ENCODE measurements at places on chromosomes 4 and X.

- DNase-seq, result no peak
Observed at GRCh38 chr4:40357738-40358137, 22.6 kb downstream of the CHRNA9 start.

GRCh38 chr4:127362686-127363085, 270.1 kb upstream of the INTU start:
- no peak for DNase-seq

DNA sequence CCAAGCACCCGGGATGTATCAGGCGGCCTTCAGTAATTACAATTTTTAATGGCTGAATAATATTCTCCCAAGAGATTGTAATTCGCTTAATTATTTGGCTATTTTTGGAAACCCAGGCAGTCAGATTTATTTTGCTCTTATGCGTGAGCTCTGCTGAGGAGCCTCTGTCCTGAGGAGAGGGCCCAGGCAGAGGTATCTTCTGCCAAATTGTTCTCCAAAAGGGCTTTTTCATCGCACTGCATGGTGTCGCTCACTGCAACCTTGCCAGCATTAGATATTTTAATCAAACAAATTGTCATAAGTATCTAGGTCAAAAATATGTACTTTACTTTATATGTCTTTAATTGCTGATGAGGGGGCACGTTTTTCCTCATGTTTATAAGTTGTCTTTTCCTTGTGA, 5.8 kb downstream of the ATP2B3 start:
- DNase-seq, result no peak

DNA sequence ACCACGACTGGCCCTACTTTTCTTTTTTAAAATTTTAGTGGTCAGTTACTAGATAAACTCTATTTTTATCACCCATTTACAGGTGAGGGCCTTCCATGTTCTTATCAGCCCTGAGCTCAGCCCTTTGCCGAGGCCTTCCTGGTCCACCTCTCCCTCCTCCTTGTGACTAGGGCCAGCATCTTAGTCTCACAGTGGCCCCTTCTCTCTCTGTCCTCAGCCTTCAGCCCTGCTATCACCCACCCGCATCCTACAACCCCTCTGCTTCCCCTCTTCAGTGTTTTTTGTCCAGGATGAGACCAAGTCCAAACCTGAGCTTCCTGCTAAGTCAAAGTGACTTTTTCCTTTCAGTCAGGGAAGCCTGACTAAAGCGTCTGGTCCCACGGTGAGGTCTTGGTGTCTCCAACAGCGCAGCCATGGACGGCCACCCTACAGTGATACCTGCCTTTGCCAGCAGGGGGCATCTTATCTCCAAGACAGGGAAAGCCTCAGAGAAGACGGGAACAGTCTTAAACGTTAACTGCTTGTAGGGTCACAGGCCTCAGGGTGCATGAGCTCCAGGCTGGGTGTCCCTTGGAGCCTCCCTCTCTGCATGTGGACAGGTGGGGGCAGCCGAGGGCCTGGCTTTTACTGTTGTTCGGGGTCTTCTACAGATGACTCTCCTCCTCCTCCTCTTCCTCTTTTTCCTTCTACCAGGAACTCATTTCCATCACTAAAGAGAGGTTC, 11.7 kb upstream of the GAGE10 start:
- DNase-seq, result peak; percentile 72

DNA sequence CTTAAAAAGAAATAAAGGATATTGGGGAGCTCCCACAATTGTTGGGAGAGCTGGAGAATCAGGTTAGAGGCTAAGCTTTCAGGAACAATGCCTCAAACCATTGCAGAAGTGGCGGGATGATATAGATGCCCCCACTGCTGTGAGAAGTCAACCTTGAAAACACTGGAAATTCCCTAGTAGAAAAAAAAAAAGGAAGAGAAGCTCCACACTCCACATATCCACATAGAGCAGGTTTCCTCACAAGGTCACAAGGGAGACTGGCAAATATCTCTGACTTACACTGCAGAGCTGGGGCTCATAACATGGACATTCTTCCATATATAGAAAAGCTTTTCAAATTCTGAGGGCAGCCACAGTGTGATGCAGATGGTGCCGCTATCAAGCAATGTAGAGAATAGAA, 22.7 kb upstream of the OGT start:
- DNase-seq, result no peak

- no peak for DNase-seq
Observed at GRCh38 chrX:151741606-151742005, 7.1 kb downstream of the CNGA2 start.

DNA sequence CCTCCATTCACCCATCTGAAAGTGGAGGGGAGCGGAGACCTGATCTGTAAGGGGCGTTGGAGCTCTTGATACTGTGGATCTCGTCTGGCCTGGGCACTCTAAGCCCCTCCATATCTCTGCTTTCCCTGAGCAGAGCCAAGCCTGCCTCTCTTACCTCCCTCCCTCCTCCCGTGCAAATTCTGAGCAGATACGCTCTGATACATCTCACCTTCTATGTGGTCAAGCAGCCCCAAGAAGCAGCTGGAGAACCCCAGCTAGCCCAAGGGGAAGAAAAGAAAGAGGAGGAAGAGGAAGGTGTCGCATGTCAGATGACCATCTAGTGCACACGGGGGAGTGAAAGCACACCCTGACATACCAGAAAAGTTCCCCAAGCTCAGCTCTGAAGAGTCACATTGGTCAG, 1.9 kb upstream of the DGAT2L6 start:
- no peak for DNase-seq

GRCh38 chr4:141388481-141388880, 167.8 kb downstream of the ZNF330 start:
- no peak for DNase-seq

- no peak for DNase-seq
Observed at GRCh38 chr4:156764846-156765245, 206.8 kb downstream of the PDGFC start.

DNA sequence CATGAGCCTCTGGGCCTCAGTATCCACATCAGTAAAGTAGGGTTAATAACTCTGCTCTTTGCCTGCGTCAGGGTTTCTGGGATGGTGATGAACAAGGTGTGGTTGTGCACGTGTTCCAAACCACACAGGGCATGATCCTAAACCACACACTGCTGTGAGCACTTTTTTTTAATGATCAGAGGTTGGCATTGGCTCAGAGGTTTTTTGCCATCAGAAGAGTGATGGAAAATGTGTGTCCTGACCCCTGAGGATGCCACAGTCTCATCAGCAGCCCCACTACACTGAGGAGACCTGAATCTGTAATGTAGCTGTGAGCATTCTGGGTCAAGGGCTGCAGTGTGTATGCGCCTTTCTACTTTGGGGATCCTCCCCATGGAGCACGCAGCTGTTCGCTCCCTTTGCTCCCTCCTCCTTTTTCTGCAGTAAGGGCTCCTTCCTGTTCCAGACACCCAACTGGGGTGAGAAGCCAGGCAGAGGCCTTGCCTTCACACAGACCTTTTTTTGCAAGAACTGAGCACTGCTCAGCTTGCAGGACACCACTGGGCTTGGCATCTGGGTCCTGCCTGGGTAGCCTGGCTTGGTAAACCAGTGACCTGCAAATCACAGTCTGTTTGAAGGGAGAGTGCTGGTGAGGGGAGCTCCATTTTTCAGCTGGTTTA, 87.5 kb downstream of the MAMLD1 start:
- DNase-seq, result no peak

DNA sequence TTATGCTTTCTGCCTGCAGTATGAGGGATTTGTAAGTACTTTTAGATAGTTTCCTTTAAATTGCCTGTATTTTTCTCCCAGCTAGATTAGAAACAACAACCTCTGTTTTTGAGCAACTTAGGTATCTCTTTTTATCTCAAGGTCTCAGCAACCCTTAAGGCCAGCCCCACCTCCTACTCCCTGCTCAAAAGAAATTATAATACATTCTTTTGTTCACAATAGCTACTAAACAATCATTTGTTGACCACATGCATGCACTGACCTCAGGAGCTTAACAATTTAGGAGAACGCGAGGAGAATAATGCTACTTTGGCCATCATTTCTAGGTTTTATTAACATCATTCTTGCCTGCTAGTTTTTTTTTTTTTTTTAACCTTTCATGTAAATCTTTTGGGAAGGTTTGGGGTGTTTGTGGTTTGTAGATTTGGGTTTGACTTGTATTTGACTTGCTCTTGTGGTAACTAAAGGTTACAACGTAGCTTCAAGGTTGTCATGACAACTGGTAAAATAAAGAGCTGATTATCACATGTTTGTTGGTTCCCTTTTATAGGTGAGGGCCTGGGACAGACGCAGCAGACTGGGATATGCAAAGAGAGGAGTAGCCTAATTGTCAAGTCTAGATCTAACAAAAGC, 145.4 kb upstream of the PLAC1 start:
- no peak for DNase-seq

DNA sequence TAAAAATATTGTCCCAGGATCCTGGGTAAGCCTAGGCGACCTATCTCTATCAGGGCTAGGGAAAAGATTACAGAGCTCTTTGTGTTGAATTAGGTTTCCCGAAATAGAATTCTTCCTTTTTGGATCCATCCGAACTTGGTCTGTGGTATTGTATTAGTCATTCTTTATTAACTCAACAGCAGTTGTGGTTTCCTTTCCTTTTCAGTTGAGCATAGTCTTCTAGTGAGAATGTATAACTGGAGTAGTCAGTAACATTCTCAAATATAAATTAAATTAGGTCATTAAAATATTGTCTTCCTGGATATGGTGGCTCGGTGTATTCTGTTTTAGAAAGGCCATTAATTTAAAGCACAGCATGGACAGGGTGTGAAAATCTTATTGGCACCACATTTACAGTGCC, 520.4 kb downstream of the NLGN4X start:
- no peak for DNase-seq

DNA sequence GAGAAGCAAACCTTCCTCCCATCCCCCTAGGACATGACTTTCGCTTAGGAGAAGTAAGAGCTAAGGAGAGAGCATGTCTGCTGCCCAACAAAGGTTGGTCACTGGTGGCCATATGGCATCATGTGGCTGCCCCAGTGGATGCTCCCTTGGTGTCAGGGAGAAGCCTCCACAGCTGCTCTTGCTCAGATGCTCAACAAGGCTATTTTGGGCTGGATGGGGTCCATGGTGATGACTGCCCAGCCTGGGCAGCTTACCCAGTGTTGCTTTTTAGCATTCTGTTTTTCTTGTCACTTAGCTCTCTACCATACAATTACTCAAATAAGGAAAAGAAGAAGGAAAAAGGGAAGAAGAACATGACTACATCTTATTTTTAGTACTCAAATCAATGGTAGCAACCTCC, 48.9 kb upstream of the PPARGC1A start:
- no peak for DNase-seq

GRCh38 chr4:11223311-11223710, 205.4 kb downstream of the HS3ST1 start:
- DNase-seq, result no peak

DNA sequence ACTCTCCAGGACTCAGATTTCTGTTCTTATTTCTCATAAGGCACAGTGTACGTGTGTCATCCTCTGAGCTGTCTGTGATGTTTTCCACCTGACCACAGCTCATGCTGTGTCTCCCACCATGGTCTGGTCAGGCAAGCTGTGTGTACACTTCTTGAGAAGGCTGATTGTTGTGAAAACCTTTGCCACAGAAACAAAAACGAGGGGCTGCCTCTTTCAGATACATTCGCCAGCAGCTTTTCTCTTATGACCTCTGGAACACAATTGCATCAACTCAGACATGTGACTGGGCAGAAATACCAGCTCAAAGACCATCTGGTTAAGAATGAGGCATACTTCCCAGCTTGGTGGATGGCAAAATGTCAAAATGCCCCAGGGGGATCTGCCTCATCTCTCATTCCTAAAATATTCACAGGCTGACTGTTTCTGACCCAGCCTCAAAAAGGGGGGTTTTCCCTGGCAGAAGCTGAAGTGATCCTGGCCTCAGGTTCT, 46.1 kb downstream of the PGRMC2 start:
- DNase-seq, result no peak

DNA sequence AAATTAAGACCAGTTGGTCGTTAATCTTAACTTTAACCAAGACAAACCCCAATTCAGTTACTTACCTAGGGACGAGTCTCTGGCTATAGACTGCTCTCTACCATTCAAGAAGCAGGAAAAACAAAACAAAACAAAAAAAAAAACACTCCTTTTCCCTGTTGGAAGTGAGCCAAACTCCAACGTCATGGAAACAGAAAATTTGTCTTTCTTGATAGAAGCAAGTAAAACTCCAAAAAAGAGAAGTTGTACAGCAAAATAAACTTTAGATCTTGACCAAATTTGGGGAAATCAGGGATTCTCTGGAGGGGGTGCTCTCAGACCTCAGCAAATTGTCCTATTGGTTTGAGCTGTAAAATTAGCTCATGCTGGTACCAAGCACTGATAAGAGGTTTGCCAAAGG, 3.7 kb downstream of the CNGA1 start:
- no peak for DNase-seq

- no peak for DNase-seq
Observed at GRCh38 chr4:55866973-55867574, 13.6 kb downstream of the EXOC1 start.

GRCh38 chr4:2745981-2746806, 9.9 kb downstream of the TNIP2 start:
- no peak for DNase-seq

DNA sequence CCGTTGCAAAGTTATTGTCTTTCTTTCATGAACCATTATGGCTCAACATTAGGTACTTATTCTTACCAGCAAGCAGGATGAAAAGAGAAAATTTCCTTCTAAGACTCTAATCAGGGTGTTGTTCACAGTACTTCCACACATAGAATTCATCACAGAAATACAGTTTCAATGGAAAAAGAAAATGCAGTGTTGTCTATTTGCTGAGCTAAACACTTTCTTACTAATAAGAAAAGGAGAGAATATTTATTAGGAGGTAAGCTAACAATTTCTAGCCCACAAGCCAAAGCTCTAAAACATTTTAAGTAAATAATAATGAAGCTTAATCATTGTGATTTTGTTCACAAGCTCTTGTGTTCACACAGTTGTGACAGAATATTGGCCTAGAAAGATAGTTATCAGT, 1772.8 kb upstream of the PCDH7 start:
- no peak for DNase-seq

GRCh38 chr4:145956288-145956890, 17.8 kb upstream of the ZNF827 start:
- DNase-seq, result no peak

DNA sequence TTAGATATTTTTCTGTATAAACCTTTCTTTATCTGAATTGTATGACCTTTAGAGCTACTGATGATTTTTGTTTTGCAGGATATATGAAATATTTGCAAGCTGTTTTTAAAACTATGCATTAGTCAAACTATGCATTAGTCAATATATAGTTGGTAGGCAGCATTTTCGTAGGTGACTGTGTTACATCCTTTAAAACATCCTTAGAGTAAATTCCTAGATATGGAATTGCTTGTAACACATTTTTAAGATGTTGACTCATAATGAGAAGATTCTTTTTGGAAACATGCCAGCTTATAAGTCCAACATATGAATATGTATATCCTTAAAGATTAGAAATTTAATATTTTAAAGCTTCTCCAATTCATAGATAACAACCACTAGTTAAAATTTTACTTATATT, 1768.5 kb downstream of the PCDH7 start:
- DNase-seq, result no peak

All from upper lobe of right lung (tissue), 1 donor.